CD4-positive, alpha-beta T cell treated with Interleukin-4 for 1 hour (primary cell): ENCODE measurements at places on chromosomes 7 and 10.

DNA sequence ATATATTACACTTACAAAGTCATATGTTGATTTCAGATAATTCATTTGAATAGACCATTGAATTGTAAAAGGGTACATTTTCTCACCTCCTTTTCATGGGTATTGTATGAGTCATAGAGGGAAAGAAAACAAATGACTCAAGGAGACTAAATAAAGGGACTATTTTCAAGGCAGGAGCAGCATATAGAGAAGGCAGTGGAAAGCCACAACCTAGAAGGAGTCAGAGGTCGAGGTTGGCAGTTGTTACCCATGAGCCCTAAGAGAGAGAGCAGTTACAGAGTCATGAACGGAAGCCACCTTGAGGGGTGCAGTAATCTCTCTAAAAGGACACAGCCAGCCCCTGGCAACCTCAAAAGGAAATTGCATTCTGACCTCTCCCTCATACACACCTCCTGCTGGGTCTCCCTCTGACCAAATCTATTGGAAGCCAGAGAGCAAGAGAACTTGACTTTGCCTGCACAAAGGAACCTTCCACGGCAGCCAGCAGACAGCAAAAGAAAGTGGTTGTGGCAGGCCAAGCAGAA lies 137.9 kb downstream of the GRM8 start:
- no peak for DNase-seq

GRCh38 chr7:1224086-1224716 lies 8.5 kb upstream of the UNCX start:
- no peak for DNase-seq

- no peak for DNase-seq
Measured at GRCh38 chr7:115937960-115938359, 92.6 kb downstream of the TFEC start.

GRCh38 chr7:47604496-47604890 lies 22.6 kb upstream of the TNS3 start:
- no peak for DNase-seq

DNA sequence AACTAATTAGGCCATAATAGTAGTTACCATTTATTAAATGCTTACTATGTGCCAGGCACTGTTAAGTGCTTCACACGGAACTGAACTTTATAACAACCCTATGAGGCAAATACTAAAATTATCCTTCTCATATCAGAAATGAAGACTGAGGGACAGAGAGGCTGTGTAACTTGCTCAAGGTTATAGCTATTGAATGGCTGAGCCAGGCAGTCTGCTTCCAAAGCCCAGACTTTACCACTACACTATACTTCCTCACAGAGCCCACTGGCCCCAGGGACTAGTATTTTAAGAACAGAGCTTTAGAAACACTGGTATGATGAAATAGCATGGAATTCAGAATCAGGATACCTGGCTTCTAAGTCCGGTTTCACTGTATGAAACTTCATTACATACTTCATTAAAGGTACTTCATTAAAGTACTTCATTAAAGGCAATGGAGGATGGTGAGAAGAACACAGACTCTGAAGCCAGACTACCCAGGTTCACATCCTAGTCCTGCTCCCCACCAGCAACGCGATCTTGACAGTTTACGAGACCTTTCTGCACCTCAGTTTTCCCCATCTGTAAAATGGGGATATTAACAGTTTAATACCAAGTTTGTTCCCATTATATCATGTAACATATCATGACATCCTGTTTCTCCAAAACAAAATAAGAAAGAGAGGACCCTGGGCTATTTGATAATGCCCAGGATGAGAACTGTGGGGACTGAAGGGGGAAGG lies 19.6 kb downstream of the ANXA11 start:
- DNase-seq: no peak

DNA sequence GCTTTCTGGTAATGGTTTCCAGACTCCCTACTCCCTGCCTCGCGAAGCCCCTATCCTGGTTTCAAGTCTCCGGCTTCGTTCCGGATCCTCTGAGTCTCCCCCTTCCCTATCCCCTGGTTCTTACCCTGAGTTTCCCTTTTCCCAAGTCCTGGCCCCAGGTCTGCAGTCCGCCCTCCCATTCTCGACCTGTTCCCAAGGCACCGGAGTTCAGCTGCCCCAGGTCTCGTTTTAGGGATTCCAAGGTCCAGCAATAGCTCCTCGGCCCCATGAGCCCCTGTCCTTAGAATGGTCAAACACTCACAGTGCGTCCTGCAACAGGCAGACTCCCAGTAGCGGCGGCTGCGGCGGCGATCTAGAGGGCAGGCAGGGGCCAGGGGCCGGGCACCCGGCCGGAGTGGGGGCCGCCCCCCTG lies 274 bp downstream of the PITX3 start:
- DNase-seq: no peak

- DNase-seq: no peak
Measured at GRCh38 chr7:111459757-111460280, 102.5 kb downstream of the IMMP2L start.

DNA sequence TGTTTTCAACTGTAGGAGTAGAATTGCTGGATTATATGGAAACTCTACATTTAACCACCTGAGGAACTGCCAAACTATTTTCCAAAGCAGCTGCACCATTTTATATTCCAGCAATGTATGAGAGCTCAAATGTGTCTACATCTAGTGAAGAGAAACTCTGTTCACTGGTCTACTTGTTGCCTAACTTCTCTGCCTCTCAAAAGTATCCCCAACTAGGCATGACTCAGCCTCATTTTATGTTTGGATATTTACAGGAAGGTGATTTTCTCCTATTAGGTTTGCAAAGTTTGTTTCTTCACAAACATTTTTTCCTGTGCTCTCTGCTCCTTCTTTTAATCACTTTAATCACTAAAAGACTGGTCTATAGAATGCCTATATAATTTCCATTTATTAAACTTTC lies 37.1 kb upstream of the SRI start:
- DNase-seq: no peak

DNA sequence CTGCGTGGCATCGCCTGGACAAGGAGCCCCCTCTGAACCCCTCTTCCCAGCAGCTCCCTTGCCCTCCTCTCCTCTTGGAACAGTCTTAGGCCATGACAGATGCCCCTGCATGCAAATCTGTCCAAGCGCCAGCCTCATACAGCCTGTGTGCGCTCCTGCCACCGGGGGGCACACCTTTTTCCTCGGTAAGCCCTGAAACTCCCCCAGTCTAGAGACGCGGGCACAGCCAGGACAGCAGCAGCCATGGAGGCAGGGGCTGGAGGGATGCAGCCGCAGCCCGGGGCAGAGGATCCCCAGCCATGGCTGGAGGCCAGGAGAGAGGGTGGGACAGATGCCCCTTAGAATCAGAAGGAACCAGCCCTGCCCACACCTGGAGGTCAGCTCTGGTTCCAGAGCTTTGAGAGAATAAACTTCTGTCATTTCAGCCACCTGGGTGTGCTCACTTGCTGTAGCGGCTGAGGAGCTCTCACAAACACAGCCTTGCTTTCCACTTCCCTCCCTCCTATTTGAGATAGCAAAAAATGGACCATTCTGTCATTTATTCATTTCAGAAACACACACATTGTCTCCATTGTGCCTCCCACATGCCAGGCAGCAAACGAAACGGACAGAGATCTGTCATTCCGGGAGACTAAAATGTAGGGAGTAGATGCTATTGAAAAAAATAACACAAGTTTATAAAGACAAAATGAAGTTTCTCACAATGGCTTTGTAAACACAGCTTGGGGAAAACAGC lies 241.5 kb downstream of the WDR37 start:
- no peak for DNase-seq

DNA sequence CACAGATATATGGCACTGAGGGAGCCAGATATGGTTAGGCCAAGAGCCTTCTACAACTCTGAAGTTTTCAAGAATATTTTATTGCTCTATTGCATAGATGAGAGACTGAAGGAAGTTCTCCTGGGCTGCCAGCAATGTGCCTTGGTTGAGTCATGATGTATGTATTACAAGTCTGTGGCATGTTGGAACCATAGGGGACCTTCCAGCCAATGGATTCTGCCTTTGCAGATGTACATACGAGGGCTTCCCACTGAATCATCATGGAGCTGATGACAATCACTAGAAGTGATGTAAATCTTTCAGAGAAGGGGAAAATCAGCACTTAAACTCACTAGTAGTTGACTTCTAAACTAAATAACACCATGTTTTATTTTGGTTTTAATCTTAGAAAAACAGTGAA lies 419.5 kb downstream of the PHTF2 start:
- DNase-seq: no peak

DNA sequence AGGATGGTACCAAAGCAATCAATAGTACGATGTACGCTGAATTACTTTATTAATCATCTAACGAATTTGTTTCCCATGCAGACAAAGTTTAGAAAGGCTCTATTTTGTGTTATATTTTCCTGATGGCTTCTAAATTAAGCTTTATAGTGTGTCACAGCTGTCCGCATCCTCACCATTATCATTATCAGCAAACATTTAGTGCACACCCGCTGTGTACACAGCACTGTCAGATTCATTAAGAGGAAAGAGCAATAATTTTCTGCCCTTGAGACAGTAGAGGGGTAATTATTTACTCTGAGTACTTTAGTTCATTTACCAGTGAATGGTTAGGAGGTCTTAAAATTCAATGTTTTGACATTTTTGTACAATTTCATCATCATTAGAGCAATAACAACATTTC lies 233.3 kb upstream of the PTPRZ1 start:
- DNase-seq: no peak

- peak; percentile 58 for DNase-seq
Measured at GRCh38 chr10:323651-324293, 188.5 kb downstream of the ZMYND11 start.

DNA sequence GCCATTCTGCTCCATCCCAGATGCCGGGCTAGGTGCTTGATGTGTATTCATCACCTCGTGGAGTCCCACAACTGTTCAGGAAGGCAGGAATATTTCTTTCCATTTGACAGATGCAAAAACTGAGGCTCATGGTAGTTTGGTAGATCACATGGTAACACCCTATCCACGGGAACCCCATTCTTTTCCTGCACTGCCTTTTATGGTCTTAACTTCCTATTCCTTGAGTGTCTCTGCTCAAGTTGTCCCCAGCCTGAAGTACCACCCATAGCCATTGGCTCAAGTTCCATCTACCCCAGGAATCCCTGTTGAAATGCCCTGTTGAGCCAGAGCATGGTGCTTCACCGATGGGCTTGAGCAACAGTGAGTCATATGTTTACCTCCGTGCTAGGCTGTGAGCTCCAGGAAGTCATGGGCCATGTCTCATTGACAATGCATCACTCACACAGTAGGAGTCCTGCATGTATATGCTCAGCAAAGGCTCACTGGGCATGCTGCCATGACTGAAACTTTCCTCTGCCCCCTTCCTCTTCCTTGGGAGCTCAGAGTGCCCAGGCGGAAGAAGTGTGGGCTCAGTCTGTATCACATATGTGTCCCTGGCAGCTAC lies 71.7 kb upstream of the ADAM12 start:
- DNase-seq: no peak

DNA sequence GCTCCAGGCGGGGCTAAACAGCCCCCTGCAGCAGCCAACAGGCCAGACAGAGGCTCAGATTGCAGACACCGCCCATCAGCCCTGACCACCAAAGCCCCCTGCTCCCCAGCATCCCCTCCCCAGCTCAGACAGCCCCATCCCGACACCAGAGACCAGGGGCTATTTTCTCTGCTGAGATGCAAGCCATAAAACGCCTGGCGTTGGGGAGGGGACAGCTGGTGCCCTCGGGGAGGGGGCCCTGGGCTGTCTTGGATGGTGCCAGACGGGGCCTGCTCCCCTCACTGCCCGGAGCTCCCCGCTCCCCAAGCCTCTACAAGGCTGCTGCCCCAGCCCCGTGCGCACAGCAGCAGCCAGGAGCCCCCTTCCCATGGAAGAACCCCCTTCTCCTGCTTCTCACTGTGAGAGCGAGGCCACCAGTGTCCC lies 31.8 kb downstream of the GET4 start:
- DNase-seq: no peak

- peak; percentile 42 for DNase-seq
Measured at GRCh38 chr7:99473315-99473596, 566 bp downstream of the ZNF789 start.

- no peak for DNase-seq
Measured at GRCh38 chr10:131089861-131090260, 221.7 kb downstream of the TCERG1L start.

DNA sequence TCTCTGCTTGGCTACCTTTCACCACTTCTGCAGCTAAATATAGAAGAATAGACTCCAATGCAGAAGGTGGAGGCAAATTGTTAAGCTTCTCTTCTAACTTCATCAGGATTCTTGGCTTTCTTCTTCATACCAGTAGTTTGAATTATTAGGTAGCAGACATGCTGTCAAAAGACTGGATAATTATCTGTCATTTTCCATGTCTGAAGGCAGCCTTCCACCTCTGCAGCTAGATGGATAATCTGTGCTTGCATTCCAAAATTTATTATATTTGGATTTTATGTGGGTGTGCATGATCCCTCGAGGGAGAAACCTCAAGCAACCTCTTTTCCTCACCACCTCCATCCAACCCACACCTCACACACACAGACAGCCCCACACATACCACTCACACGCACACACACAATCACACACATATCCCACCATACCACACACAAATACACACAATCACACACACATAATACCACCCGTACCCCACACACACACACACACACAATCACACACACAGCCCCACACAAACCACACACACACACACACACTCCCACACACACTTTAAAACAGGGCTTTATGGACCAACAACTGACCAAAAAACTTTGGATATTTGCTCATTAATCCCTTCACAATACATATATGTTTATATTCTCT lies 145.0 kb downstream of the C7orf25 start:
- DNase-seq: no peak

- no peak for DNase-seq
Measured at GRCh38 chr7:147436718-147437117, 1153.8 kb upstream of the C7orf33 start.

DNA sequence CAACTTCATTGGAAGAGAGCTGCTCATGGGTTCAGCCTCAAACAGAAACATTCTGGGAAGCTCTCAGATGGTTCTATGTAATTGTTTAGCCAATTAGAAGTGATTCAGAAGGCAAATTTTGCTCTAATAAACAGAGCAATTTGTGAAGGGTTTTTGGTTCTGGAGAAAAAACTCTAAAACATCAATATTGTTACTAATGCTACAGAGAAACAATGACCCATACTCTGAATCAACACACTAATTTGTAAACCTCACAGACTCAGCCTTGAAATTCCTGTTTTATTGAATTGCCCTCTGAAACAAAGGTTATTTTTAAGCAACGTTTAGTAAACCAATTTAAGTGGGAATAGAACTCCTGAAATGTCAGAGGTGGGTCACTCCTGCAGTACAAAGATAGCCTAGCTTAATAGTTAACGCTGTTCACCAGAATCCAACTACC lies 171.6 kb upstream of the SVIL start:
- no peak for DNase-seq

DNA sequence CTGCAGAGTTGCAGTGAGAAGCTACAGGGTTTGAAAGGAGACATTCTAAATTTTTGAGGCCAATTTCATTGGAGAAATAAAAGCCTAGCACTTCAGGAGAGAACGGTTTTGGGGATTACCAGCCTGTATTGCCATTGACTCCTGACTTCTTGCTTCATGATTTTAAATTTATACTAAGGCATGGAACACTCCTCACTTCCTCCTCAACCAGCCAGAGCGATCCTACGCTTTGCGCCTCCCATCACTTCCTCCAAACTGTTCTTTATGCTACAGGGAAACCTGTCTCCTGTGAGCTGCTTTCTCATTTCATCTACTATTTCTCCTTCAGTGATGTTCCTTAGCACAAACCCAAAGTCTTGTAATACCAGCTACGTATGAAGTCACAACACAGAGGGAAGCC lies 495.1 kb downstream of the SUGCT start:
- DNase-seq: no peak
